ENCODE measurements at places on chromosomes 4 and X. TPM values are rescaled to one million over a fixed set of nuclear protein-coding genes. Genes with fewer than 3 reads are reported as not detected.

- peaks cover 15% of the 10 kb centered on the region for H3K36me3 ChIP-seq
- peaks cover 34% of the 10 kb centered on the region for H3K4me1 ChIP-seq
- no peaks in the 10 kb centered on the region for H3K27me3 ChIP-seq
Observed at GRCh38 chr4:22500128-22500611, 15.7 kb downstream of the ADGRA3 start.

The HSPA4L gene
- total RNA-seq, result 17.8 TPM

GRCh38 chrX:115362334-115363095, 73.0 kb downstream of the LUZP4 start:
- peaks cover 6% of the 10 kb centered on the region for H3K4me1 ChIP-seq
- H3K27me3 ChIP-seq, result no peaks in the 10 kb centered on the region
- H3K4me3 ChIP-seq, result no peak overlapping the region
- no peak overlapping the region for H3K27ac ChIP-seq

- no peak overlapping the region for H3K27ac ChIP-seq
- no peak overlapping the region for H3K4me3 ChIP-seq
- peaks cover 5% of the 10 kb centered on the region for H3K36me3 ChIP-seq
- no peaks in the 10 kb centered on the region for H3K4me1 ChIP-seq
Observed at GRCh38 chr4:150080337-150080736, 2.1 kb downstream of the DCLK2 start.

GRCh38 chr4:51851937-51852290, 9.0 kb downstream of the DCUN1D4 start:
- no peaks in the 10 kb centered on the region for H3K27me3 ChIP-seq
- no peak overlapping the region for H3K27ac ChIP-seq
- H3K4me1 ChIP-seq, result peaks cover 39% of the 10 kb centered on the region
- no peak overlapping the region for H3K4me3 ChIP-seq
- no peaks in the 10 kb centered on the region for H3K36me3 ChIP-seq

- H3K27ac ChIP-seq, result no peak within 1 kb of the TSS
- peaks cover 16% of the 10 kb centered on the region for H3K36me3 ChIP-seq
- H3K4me3 ChIP-seq, result peak within 1 kb of the TSS; percentile 76
- H3K4me1 ChIP-seq, result peaks cover 9% of the 10 kb centered on the region
- DNase-seq, result no peak
Observed at GRCh38 chr4:54657551-54658251, at the start of gene KIT. Gene KIT, plus strand, starts transcription at chr4:54657957. Its CDS starts 58 bp downstream, at chr4:54658015.

DNA sequence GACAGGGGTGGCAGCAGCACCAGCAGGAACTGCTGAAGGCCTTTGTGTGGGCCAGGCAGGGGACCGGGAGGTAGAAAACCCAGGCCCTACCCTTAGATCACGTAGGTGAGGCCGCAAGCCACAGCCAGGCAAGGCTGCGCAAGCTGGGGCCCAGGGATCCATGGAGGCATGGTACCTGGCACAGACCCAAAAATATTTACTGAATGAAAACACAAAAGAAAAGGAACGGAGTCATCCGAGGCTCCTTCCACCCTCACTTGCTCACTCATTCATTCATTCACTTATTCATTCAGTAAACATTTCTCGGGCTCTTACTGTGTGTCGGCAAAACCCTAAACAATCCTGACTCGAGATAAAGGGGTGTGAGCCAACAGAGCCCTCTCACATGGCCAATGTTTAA, 102.3 kb downstream of the BCOR start:
- DNase-seq, result no peak
- H3K4me1 ChIP-seq, result no peaks in the 10 kb centered on the region
- peaks cover 19% of the 10 kb centered on the region for H3K27me3 ChIP-seq
- H3K36me3 ChIP-seq, result no peaks in the 10 kb centered on the region
